ENCODE measurements at places on chromosomes 3 and 15. TPM values are rescaled to one million over a fixed set of nuclear protein-coding genes. Genes with fewer than 3 reads are reported as not detected.

Gene ARPP21
- not detected for total RNA-seq

Gene SYNPR
- not detected for total RNA-seq

Gene AADACL2
- not detected for total RNA-seq

Gene EHHADH
- total RNA-seq, result 6.1 TPM

Gene XIRP1
- not detected for total RNA-seq

Gene FBXW12
- total RNA-seq, result not detected

Gene IRAK2
- total RNA-seq, result 6.1 TPM

Gene PARL
- 53.2 TPM for total RNA-seq

Gene GOLGA8K
- total RNA-seq, result not detected

Gene AQP9
- total RNA-seq, result 0.21 TPM

Gene CPNE4
- total RNA-seq, result not detected

Gene ZNF80
- total RNA-seq, result not detected

Gene EOGT
- 33.0 TPM for total RNA-seq

Gene SQOR
- total RNA-seq, result 160 TPM

Gene CMTM8
- total RNA-seq, result 7.8 TPM

Gene IL5RA
- total RNA-seq, result not detected

Gene BUB1B
- total RNA-seq, result 20.3 TPM

Gene PAQR5
- total RNA-seq, result 4.7 TPM

Gene FBN1
- total RNA-seq, result 3.5 TPM

Gene MON1A
- 15.4 TPM for total RNA-seq

Gene THOC7
- 86.5 TPM for total RNA-seq

Gene RHOV
- total RNA-seq, result 52.2 TPM

Gene CELSR3
- 0.60 TPM for total RNA-seq

Gene ERC2
- total RNA-seq, result 0.56 TPM

Gene TIMP4
- not detected for total RNA-seq

Data from airway epithelial cell (primary cell).